Omental fat pad (tissue), 4 donors: ENCODE measurements at places on chromosomes 3 and 15. TPM values are rescaled to one million over a fixed set of nuclear protein-coding genes. Genes with fewer than 3 reads are reported as not detected.

The MUC13 gene
- total RNA-seq = not detected

The TUBGCP5 gene
- total RNA-seq = 30.3 TPM

The NR2E3 gene
- 0.24 TPM for total RNA-seq

- no peak for DNase-seq
Measured at GRCh38 chr3:7744850-7745249, 756.8 kb upstream of the LMCD1 start.

DNA sequence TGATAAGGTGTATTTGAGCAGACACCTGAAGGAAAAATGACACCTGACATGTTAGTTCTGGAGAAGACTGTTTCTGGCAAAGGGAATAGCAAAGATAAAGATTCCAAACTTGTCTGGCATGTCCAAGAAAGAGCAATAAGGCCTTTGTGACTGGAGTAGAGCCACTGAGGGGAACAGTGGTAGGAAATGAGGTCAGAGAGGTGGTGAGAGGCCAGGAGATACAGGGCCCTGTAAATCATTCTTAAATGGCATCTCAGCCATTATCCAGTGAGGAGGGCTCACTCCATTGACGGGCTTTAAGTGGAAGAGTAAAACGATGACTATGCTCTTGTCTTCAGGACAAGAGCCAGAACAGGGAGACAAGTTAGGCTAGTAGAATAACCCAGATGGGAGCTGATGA is 4.5 kb downstream of the SLC49A4 start:
- no peak for DNase-seq

DNA sequence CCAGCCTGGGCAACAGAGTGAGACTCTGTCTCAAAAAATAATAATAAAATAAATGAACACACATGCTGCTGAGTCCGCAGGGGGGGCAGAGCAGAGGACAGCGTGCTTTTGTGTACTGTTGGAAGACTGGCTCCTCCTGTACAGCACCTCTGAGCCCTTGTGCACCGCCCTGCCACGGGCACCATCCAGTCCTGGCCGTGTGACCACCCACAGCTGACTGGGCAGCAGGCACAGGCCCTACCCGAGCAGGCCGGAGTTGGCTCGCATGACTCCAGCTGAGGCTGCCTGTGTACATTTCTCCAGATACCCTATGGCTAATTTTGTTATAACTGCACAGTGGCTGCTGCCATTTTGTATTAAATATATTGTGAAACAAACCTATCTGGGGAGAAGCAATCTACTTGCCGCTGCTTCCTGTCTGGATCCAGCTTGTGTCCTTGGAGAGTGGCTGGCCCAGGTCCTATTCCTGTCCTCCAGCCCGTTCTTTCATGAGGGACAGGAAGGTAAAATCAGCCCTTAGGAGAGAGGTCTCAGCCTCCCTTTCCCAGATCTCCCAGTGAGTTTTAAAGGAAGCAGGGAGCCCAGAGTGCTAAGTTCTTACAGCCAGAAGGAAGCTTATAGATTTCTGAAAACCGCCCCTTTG is 14.6 kb downstream of the IVD start:
- no peak for DNase-seq

GRCh38 chr3:41503998-41504623 is 304.8 kb downstream of the CTNNB1 start:
- no peak for DNase-seq

DNA sequence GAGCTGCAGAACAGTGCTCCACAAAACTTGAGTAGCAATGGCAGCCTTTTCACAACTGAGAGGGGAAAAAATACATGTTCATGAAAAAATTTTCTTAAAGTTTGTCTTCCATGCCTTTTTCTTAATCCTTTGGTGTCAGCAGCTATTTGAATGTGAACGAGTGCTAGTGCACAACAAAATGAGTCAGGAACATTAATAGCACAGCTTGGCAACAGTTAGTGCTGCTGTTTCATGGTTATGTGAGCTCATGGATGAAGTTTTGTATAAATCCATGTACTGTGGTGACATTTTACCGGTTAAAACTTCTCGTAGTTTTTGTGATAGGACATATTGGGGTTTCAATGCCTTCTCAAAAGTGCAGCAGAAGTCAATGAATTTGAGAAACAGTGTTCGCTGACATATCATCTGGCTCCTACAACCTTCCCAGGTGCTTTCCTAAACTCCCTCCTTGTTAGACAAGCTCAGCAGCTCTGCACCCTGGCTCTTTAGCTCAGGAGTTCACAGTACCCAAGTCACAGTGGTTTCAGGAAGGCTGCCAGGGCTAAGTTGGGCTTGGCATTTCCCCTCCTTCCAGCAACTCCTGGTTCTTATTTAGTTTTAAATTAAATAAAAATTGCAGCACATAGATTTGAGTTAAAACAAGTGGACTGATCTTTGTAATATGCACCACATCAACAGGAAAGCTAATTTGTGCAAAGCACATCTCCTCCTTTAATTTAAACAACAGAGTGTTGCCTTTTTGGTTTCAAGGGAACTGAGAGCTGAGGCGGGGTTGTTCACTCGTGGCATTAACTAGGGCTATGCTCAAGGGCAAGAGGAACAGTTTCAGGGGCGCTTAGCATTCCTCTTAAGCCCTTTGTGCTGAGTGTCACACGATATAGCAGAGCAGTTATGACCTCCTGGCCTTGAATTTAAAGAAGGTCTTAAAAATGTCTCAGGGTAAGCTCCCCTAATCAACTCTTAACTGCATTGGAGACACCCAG is 362.8 kb downstream of the CHST2 start:
- DNase-seq = no peak

- no peak for DNase-seq
Measured at GRCh38 chr15:66745530-66746230, 43.6 kb downstream of the SMAD6 start.

DNA sequence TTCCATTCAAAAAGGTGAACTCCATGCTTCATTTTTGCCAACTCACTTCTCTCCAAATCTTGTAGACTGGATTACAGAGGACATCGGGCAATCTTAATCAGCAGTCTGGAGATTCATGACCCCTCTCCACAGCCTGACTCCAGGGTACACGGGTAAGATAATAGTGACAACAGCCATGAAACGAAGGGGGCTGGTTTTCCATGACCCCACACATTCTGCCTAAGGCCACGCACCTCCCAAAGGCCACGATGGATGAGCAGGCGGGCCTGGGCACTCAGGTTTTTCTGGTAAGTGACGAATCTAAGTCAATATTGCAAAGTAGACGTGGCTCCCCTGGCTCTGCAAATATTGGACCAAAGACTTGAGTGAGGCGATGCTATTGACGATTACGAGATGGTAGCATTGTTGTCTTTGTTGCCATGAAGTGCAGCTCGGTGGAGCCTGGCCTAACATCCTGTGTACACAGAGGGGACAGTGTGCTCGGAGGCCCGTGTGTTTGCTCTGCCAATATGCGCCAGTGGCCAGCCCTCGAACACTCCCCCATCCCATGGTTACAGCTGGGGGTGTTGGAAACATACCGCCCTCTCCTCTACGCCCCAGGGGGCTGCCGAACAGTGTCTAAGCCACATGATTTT is 119.1 kb downstream of the OPA1 start:
- DNase-seq = no peak
